ENCODE measurements at places on chromosomes 3 and 15.

- no peak for DNase-seq
Measured at GRCh38 chr3:177946936-177947335, 589.3 kb upstream of the KCNMB2 start.

DNA sequence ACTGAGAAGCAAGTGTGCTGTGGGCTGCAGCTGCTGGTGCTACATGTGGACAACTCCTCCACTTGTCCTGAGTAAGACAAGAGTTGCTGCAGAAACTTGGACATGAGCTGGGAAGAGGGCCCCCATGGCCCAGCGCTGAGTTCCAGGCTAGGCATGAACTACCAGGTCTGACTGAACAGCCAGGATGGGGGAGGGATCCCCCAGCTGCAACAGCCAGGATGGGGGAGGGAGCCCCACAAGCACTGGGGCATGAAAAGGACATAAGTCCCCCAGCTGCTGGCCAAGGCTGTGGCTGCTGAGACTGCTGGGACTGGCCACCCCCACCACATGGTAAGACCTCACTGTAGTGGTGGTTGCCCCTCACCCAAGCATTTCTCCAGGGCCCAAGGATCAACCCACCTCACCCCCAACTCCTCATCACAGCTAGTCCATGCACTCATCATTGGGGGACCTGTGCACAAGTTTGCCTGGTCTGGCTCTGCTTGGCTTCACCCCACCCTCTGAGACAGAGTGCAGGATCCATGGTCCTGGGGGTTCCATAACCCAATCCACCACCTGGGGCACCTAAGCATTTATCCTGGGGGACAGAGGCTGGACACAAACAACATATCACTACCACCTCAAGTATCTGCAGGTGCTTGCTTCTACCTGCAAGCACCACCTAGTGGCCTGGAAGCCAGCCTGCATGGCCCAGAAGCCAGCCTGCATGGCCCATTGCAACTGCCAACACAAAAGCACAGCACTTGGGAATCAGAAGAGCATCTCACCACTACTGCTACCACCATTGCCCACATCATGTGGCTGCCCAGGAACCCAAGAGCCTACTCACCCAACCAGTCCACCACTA is 84.5 kb upstream of the STT3B start:
- peak; percentile 63 for DNase-seq

DNA sequence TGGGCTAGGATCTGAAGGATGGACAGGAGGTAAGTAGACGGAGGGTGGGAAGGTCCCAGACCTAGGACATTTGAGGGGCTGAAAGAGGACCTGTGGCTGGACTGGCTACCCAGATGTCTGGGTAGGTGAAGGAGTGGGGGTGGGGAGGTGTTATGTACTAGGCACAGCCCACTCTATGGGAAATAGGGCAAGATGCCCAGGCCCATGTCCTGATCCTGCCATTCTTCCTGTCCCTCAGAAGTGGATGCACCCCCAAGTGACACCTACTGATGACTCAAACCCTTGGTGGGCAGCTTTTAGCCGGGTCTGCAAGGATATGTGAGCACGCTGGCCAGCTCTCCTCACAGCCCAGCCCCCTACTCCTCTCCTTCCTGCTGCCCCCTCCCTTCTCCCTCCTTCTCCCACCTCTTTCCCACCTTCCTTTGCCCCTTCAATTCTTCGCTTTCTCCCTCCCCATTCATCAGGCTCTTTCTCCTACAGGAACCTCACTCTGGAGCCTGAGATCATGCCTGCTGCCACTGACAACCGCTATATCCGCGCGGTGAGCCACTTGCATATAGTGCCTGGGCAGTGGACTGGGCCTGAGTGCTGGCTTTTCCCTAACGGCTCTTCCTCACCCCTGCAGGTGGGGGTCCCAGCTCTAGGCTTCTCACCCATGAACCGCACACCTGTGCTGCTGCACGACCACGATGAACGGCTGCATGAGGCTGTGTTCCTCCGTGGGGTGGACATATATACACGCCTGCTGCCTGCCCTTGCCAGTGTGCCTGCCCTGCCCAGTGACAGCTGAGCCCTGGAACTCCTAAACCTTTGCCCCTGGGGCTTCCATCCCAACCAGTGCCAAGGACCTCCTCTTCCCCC is 5.2 kb downstream of the ACY1 start:
- DNase-seq, result no peak

- DNase-seq, result no peak
Measured at GRCh38 chr3:117463276-117464115, 753.9 kb downstream of the TUSC7 start.

DNA sequence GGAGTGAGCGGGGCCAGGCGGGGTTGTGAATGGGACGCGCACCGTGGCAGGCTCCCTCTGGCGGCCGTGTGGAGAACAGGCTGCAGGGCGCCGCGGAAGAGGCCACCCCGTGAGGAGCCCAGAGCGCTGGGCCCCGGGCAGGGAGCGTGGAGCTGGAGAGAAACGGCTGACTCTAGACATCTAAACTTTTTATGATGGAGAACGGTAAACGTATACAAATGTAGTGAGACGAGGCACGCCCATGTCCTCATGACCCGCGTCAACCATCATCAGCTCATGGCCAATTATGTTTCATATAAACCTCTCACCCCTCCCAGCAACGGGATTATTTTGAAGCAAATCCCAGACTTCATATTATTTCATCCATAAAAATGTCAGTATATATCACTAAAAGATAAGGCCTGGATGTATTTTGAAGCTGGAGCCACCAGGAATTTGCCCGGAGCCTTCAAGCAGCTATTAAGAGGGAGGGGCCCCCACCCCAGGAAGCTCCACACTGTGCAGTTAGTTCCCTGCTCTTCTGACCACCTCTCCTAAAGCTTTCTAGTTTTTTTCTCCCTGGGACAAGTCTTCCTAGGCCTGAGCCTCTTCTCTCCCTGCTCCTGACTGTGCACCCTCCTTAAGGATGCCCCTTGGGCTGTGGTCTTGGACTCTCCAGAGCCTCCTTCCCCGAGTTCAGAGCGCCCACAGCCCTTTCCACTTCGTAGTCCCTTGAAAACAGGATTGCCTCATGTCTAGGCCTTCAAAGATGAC is 149.5 kb downstream of the SMAD6 start:
- peak; percentile 86 for DNase-seq

DNA sequence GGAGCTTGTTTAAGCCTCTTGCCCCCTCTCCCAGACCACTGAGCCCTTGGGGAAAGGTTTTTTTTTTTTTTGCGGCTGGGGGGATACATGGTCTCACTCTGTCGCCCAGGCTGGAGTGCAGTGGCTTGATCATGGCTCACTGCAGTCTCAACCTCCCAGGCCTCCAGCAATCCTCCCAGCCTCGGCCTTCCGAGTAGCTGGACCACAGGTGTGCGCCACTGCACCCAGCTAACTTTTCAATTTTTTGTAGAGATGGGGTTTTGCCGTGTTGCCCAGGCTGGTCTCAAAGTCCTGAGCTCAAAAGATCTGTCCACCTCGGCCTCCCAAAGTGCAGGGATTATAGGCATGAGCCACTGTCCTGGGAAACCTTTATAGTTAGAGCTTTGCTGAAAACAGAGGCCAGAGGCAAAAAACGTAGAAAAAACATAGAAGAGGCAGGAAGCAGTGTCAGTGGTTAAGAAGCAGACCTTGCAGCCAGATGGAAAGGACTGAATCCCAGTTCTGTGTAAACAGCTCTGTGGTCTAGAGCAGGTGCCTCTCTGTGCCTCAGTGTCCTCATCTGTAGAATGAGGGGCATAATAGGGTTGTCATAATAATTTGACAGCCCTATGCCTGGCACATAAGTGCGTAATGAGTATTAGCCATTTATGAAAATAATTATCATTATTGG is 33.1 kb downstream of the CMTM7 start:
- DNase-seq, result no peak

DNA sequence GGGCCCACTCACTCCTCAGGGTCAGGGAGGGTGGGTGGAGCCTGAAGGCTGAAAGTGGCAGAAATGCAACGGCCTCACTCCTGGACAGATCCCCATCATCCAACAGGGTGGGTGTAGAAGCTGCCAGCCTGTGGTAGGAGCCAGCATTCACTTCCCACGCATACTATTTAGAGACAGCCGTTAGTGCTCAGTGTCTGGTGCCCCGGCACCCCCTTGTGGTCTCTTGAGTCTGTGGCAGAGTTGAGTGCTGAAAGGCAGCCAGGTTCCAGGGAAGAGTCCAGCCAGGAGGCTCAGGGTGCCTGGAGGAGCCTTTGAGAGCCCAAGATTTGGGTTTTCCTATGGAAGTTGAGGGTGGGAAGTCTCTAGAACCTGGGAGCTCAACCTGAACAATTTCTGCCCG is 2.1 kb upstream of the GNAT1 start:
- peak; percentile 80 for DNase-seq

DNA sequence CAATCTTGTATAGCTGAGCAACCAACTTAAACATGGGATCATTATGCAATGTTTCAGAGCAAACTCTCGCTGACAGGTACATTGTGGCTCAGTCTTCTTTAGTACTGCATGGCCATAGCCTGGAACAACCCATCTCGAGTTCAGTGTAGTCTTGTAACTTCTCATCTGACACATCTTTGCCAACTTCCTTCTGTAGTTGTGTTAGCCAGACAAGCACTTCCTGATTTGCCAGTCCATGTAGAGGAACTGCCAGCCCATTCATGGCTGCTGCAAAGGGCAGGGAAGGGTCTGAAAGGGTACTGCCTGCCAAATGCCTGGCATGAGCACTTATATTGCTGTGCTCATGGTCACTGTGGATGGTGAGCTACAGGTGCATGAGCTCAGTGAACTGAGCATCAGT is 49.2 kb upstream of the CCDC54 start:
- no peak for DNase-seq

GRCh38 chr3:71360180-71360579 is 223.3 kb downstream of the FOXP1 start:
- no peak for DNase-seq

DNA sequence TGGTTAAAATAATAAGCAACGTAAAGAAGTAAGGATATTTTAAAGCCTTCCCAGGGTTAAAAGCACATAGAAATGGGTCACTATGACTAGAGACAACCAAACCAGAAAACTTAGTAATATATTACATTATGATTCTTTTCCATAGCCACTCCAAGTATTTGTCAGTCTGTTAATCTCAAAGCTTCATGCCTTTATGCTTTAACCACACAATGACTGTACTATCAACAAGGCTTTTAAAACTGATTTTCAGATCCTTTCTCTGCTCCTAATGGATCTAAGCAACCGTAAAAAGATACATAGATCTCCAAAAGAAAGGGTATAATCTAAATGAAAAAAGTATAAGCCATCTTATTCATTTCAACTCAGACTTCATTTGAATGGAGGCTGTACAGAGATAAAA is 14.4 kb downstream of the SECISBP2L start:
- DNase-seq, result no peak

GRCh38 chr15:50210462-50211157 is 28.6 kb downstream of the SLC27A2 start:
- DNase-seq, result no peak

DNA sequence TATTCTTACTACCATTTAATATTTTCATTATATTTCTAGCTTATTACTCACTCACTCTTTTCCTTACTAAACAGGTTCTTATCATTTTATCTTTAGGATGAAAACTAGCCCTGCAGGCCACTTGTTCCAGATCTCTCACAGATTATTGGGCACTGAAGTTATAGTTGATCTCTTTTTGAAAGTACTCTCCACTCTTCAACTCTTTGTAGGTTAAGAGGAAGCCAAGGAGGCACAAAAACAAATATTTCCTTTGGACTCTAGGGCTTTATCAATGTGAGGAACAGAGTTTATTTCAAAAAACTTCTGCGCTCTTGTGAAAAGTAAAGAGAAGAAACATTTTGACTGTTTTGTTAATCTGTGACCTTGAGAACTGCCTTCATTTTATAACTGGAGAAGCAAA is 96.0 kb upstream of the NPHP3 start:
- no peak for DNase-seq

DNA sequence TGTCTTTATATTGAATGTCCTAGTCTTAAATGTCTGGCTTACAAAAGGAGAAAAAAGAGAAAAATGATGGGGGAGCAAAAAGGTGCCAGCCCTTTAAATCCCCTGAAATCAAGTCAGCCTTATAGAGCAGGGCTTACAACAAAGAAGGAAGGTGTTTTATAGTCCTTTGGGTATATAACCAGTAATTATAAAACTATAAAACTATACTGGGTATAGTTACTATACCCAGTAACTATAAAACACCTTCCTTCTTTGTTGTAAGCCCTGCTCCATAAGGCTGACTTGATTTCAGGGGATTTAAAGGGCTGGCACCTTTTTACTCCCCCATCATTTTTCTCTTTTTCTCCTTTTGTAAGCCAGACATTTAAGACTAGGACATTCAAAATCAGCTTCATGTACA is 598.0 kb upstream of the SEMA6D start:
- no peak for DNase-seq

DNA sequence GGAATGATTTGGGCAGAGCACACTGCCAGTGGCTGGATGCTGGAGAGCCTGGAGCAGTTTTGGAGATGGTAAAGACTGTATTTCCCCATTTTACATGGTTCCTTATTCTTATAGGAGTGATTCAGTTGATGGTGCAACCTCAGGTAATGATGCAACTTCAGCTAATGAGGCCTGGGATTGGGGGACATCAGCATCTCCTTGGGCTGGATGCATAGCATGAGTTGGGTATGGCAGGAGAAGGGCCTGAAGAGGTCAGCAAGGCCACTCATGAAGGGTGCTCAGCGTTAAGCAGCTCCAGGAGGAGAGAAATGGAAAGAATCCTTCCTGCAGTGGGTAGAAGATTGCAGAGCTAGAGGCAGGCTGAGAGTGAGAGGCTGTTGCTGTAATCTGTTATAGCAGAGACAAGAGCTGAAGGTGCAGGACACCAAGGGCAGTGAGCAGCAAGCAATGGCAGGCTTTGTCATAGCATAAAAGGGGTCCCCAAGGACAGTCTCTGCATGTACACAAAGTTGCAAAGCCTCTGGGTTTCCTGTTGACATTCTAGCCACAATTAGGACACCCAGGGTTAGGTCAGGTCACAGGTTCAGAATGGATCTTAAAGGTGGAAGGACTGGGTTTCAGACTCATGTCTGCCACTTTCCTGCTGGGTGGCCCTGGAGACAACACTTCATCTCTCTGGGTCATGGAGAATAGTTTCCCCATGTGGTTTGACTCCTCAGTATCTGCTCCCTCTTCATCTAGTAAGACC is 29.5 kb upstream of the SNRK start:
- no peak for DNase-seq

DNA sequence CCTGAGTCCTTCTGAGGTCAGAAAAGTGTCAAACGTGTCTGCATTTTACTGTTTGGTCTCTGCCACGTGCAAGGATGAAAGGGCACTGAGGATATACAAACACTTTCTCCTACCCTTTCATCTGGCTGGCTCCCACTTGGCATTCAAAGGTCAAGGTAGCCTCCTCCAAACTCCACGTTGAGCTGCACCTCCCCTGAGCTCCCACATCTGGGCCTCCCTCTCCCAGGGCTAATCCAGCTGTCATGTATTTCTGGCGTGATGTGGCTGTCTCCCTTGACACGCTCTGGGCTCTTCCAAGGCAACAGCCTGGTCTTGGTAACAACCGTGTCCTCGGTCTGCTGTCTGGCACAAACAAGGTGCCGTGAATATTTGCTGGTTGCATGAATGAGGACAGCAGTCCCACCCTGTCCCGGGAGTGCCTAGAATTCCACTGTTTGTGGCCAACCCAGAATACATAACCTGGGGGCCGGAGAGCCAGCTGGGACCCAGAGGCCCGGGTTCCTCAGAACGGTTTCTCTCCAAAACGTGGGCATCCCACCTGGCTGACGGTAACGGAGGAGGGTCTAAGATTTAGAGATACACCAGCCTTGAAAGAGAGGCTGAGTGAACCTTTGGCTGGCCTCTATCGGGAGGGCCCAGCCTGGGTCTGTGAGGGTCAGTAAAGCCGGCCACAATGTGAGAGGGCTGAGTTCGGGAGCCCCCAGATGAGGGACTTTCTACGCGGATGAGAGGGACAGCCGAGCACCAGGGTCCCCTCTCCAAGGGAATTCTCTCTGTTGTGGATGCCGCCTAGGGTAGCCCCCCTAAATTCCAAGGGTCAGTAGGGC is 767 bp downstream of the GLT8D1 start:
- DNase-seq, result no peak

GRCh38 chr15:68315035-68315434 is 37.5 kb downstream of the FEM1B start:
- no peak for DNase-seq

Data from WTC11 (cell line).